Umbilical cord (tissue), 2 donors: ENCODE measurements at places on chromosomes 11 and 22.

DNA sequence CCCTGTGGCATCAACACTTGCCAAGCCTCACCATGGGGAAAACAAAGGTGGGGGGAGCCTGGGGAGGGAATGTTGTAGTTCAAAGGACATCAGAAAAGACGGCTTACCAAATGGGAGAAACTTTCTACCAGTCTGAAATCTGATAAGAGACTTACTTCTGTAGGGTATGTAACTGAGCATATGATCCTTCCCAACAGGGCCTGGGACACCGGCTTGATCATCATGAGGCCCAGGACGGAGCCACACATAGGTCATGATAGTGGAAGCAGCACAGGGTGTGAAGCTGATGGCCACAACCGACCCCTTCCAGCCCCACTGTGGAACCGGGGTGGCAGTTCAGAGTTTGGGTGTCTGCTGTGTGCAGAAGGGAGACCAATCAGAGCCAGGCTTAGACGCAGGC lies 51.1 kb downstream of the MICAL3 start:
- DNase-seq, result no peak

GRCh38 chr11:8917157-8917825 lies 6.3 kb downstream of the AKIP1 start:
- peak; percentile 87 for DNase-seq

- peak; percentile 91 for DNase-seq
Measured at GRCh38 chr11:65540290-65541092, 15.6 kb downstream of the SCYL1 start.

- no peak for DNase-seq
Measured at GRCh38 chr11:10824888-10825287, 16.2 kb upstream of the EIF4G2 start.

GRCh38 chr11:121618516-121618915 lies 165.7 kb upstream of the SORL1-AS1 start:
- peak; percentile 91 for DNase-seq

DNA sequence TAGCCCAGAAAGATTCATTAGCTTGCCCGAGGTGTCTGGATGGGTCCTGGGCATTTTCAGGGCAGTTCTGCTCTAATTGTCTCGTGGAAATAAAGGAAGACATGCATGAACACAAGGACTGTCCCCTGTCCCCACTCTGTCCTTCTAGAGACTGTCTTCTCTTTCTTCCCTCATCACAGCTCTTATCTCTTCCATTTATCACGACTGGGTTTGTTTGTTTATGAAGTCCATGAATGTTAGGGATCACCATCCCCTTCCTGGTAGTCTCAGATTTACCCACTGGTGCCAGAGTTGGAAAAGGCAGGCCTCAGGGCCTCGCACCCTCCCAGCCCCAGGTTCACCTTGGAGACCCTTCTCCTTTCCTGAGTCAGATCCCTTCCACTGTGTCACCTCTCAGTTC lies 134.8 kb downstream of the PARVA start:
- DNase-seq, result no peak

- peak; percentile 73 for DNase-seq
Measured at GRCh38 chr11:100739666-100740065, 52.6 kb downstream of the ARHGAP42 start.

DNA sequence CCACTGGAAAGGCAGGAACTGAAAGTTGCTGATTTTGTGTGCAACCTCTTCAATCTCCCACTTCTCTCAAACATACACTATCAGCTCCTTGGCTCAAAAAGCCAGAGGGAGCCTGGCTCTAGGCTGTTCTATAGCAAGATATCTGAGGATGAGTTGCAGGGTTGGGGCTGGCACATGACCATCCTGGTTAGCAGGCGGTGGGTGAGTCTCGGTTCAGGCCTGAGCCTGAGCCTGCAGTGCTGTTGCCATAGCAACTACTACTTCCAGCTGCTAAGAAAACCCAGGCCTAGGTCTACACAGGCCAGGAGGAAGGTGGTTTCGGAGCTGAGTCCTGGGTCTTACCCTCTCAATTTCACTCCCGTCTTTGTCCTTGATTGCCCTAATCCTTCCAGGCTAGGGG lies 39.0 kb downstream of the CWC15 start:
- DNase-seq, result peak; percentile 65

GRCh38 chr11:70522593-70523311 lies 124.4 kb downstream of the CTTN start:
- DNase-seq, result no peak

DNA sequence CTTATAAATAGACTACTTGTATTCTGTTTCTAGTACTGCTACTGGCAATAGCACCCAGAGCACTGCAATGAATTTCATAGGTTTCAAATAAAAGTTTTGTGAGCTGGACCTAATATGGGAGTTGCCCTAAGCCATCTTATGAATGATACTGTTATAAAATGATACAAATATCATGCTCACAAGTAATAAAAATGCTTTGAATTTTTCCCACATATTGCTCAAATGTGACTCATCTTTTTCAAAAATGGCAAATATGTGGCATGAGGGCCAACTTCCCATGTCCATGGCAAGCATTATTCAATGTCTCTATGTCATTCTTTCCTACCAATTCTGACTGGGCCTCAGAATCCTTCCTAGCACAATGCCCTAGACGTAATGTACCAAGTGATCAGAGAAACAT lies 137.6 kb downstream of the TRPC6 start:
- no peak for DNase-seq

GRCh38 chr11:8839957-8840945 lies 70.7 kb upstream of the AKIP1 start:
- DNase-seq, result no peak

DNA sequence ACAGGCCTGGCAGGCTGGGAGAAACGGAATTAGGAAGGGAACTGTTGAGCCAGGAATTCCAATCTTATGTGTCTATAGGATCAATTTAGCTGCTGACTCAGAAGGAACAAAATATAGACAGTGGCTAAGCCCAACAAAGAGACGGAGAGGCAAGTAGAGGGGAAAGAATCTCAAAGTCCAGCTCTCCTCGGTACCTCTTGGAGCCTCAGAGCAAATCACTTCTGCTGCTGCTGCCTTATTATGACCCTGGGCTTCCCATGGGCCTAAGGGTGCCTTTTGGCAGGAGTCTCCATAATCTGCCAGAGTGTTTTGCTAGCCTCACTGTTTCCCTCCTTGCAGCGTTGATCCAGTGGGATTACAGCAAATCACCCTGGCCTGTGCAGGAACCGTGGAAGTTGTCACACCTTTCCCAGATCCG lies 31.7 kb downstream of the PAX6 start:
- DNase-seq, result peak; percentile 51

GRCh38 chr11:121591405-121592033 lies 138.8 kb upstream of the SORL1-AS1 start:
- DNase-seq, result peak; percentile 87

DNA sequence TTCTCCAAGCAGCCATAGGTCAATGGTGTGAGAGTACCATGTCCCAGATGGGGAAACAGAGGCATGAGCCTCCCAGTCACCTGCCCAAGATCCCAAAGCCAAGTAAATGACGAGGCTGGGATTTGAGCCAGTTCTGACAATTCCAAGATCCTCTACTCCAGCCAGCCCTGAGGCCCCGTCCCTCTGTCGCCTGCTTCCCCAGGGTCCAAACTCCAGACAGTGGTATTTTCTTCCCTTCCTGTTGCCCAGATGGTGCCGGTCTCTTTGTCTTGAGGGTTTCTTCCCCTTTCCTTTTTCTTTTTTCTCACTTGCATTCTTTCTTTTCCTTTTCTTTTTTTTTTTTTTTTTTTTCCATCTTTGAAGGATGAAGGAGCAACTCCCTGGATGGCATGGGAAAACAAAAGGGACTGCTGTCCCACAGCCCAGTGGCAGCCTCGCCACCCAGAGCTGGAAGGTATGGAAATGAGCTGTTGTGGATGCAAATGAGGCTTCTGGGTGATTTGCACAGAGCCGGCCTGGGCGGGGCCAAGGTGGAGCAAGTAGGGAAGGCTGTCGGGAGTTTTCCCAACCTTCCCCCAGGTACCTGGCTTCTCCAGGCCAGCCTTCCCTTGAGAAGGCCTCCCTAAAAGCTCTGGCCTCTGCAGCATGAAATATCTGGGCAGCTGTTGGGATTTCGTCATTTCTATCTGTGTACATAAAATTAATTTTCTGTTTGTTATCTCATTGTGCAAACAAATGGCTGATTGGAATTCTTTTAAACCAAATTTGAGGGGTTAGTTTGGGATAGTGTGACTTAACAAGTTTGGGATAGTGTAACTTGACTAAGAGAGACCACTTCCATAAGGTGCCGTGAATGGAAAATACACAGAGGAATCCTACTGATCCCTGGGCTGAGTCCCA lies 146.8 kb downstream of the MN1 start:
- DNase-seq, result no peak

DNA sequence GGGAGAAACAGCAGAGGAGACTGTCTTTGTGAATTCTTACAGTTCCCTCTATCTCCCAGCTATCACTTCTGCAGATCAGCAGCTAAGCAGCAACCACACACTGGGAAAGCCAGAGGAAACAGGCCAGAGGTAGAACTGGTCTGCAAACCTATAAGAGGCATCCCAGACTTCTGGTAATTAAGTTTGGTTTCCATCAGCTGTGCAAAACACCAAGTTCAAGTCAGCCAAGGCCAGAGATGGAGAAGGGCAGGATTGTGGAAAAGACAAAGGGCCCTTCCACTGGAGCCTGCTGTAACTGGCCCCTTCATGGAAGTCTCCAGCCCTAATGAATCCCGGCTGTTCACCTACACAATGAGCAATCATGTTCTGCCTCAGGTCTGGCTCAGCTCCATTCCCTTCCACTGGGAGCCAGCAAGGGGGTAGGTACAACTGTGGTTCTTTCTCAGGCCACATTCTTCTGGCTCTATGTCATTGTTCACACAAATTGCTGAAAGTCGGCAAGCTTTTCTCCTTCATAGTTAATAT lies 4.6 kb upstream of the PAMR1 start:
- DNase-seq, result no peak

DNA sequence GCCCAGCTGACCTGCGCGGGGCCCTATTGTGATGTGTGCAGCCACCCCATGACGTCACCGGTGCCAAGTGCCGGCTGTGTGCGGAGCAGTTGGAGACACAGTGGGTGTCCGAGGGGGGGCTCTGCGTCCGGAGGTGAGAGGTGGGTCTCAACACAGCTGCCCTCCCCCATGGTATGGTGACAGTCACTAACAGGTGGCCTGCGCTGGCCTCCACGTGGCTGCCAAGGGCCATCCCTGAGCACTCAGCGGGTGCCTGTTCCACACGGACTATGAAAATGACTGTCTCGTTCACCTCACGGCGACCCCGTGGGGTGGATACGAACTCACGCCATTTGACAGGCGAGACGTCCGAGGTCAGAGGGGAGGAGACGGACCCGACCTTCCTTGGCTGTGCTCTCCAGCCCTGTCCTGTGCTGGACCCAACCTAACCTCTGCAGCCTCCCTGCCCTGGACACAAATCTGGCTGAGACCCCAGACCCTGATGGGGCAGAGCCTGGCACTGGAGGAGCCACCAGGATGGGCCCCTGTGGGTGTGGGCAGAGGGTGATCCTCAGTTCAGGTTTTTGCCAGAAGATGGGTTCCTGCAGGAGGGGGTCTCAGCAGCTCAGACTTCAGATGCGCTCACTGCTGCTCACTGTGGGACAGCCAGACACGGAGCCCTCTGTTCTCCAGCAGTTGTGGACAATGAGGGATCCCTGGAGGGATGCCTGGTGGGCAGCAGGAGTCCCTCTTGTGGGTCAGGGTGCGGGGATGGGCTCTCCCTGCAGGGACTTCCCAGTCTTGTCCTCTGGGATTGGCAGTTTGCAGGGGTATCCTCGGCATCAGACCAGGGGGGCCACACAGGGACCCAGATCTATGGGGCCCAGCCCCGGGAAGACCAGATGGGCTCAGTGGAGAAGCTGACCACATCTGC lies 6.3 kb downstream of the HRAS start:
- DNase-seq, result no peak

DNA sequence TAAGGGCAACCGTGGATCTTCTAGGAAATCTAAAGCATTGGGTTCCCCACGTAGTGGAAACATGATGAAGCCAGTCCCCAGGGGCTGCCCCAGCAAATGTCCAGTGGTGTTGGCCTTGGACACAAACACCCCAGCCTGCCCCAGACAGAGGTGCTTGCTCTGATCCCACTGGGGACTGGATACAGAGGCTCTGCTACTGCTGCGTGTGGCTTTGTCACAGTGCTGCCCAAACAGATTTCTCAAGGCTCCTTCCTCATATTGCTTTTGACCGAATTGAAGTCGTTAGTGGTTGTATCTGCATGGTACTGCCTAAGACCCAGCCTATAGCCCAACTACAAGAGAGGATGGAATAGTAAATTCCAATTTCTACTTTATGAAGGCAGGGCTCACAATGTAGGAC lies 40.1 kb upstream of the CD44 start:
- no peak for DNase-seq

DNA sequence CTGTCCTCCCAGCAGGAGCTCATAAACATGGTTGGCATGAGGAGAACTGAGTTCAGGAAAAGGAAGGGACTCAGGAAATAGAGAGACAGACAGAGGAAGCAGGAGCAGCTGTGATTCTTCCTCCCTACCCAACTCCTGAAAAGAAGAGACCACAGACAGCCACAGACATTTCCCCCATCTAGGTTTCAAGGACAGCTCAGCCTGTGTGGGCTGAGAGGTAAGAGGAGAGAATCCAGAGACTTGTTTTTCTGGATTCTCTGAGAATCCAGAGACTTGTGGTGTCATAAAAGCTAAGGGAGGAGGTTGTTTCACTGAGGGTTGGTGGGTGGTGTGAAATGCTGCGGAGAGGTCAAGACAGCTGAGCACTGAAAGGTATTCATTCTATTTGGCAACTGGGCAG lies 19.0 kb upstream of the STK33 start:
- no peak for DNase-seq

GRCh38 chr11:133945087-133945974 lies 11.4 kb downstream of the IGSF9B start:
- peak; percentile 66 for DNase-seq

DNA sequence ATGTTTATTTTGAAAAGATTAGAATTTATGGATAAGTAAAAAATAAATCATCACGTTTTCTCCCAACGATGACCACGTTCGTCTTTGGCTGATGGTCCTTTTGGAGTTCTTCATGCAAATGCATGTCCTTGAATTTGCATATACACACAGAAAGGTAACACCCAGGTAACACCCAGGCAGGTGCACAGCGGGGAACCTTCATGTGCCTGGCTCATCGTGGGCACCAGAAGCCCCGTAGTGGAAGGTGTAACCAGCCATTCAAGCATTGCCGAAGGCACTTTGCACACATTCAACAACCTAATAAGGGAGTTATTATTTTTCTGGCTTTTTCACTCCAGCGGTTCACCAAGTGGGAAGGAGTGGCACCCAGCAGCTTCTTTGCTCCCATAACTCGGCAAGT lies 404.6 kb downstream of the TBC1D22A start:
- no peak for DNase-seq

- no peak for DNase-seq
Measured at GRCh38 chr22:35835267-35835997, 117.8 kb downstream of the APOL5 start.

- DNase-seq, result no peak
Measured at GRCh38 chr11:3133261-3134217, 31.6 kb downstream of the OSBPL5 start.
